NCI-H748 treated with DMSO at 0.1 percent for 48 hours (cell line): ENCODE measurements at places on chromosomes 1 and 21.

- DNase-seq: peak; percentile 50
These were observed 1109.3 kb upstream of the B3GALT2 start for GRCh38 chr1:194295685-194296084.

- no peak for DNase-seq
These were observed 43.3 kb downstream of the PHC2 start for GRCh38 chr1:33387625-33388024.

GRCh38 chr1:99481391-99481996 lies 164.4 kb upstream of the PALMD start:
- peak; percentile 4 for DNase-seq

DNA sequence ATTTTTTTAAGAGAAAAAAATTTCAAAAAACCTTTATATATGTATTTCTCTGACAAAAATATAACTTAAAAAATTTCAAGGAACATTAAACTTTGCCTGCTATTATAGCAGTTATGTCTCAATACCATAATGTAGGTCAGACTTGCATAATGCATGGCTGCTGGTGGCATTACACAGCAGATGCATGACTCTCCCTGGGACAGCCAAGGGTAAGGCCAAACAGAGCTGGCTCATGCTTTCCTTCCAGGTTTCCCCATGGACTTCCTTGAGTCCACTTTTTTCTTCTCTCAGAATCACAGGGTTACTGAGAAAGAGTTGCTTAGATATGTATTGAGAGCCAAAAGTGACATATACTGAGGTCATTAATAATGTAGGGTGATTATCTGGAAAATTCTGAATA lies 43.7 kb downstream of the RHOU start:
- no peak for DNase-seq

DNA sequence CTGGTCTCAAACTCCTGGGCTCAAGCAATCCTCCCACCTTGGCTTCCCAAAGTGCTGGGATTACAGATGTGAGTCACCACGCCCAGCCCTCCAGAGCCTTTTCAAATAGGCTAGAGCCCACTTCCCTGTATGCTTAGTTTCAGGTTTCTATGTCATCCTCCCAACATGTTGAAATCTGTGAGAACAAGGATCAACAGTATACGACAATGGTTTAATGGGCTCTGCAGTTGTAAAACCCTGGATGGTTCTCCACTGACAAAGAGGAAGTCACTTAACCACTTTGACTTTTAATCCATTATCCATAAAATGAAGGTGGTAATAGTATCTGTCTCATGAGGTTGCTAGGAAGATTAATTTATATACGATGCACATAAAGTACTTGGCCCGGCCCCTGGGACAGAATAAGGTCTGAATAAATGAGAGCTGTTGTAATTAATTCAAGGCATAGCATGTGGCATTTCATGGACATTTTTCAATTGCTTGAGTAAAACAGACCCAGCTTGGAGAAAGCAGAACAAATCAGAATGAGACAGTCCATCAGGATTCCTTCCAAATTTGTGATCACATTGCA lies 113.9 kb upstream of the ZNF648 start:
- peak; percentile 94 for DNase-seq

DNA sequence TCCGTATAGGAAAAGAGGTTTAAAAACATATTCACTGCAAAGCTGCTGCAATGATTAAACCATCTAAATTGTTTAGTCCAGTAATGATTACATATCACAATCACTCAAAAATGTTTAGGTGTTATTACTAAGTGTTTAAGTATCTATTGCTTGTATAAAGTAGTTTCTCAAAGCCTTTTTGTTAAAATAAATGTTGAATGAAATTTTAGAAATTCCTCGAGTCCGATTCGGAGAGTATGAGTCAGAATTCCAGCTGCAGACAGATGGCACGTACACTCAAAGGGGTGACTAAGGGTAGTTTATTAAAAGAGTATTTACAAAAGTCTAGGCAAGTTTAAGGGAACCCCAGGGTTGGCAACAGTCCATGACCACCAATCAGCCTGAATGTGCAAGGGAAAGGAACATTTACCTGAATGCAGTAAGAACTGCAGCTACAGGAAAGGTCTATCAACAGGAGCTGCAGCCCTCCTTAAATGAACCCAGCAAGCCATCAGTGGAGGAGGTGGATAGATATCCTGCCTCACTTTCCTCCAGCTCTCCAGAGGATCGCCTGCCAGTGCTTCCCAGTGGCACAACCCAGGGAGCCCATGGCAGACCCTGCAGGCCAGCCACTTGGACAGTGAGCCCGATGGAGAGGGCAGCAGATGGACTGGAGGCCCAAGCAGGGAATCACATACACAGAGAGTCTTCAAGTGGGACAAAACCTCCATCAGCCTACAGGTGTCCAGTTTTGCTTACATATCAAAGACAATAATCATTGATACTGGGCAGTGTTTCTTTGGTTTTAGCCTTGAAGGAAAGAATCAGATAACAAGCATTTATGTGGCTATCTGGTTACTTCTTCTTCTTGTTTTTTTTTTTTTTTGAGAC lies 92.1 kb upstream of the SLC44A3 start:
- DNase-seq: no peak

GRCh38 chr1:168206111-168206510 lies 19.7 kb upstream of the SFT2D2 start:
- no peak for DNase-seq

- no peak for DNase-seq
These were observed 9.0 kb downstream of the TRAF5 start for GRCh38 chr1:211335522-211336157.

DNA sequence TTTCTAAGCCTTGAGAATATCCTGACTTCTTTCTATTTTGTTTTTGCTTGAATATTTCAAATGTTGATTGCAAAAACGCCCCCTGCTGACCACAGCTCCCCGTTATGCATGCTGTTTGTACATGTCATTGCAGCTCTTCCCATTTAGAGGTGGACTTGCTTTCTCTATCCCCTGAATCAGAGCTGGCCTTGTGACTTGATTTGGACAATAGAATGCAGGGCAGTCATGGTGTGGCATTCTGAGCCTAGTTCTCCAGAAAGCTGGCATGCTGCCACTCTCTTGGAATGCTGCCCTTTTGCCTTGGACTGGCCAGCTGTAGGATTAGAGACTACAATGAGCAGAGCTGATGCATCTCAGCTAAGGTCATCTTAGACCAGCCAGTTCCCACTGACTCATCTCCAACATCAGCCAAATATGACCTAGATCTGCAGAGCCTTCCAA lies 1561.5 kb downstream of the MRPL39 start:
- no peak for DNase-seq

GRCh38 chr1:70922196-70922595 lies 125.4 kb downstream of the PTGER3 start:
- DNase-seq: no peak

DNA sequence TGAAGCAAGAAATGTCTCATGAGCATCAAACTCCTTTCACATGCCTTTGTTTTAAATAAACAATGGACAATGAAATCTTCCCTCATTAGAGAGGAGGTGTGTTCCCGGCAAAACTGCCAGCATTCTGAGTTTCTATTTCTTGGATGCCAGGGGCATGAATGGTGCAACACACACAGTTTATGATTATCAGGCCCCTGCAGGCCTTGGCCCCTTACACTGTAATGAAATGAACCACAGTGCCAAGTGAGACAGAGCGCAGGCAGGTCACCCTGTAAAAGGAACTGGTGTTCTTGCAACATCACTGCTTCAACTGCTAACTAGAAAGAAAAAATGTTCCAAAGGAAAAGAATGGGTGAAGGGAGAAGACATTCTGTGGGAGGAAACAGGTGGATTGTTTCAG lies 3.8 kb upstream of the PIGC start:
- no peak for DNase-seq
